ENCODE measurements at places on chromosomes 5 and 9.

DNA sequence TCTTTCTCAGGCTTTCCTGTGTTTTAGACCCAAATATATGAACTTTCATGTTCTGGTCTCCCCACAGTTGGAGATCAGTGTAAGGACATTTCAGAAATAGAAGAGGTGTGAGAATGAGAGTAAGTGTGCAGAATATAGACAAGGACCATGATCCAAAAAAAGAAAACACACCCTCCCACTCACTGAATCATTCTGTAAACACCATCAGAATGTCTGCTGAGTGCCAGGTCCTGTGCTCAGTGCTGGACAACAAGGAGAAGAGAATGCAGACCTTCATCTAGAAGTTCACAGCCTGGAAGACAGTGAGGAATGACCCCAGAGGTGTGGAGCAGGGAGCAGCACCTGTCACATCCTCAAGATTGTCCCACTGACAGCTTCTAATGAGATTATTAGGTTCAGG is 19.1 kb upstream of the SH3RF2 start:
- DNase-seq = no peak

DNA sequence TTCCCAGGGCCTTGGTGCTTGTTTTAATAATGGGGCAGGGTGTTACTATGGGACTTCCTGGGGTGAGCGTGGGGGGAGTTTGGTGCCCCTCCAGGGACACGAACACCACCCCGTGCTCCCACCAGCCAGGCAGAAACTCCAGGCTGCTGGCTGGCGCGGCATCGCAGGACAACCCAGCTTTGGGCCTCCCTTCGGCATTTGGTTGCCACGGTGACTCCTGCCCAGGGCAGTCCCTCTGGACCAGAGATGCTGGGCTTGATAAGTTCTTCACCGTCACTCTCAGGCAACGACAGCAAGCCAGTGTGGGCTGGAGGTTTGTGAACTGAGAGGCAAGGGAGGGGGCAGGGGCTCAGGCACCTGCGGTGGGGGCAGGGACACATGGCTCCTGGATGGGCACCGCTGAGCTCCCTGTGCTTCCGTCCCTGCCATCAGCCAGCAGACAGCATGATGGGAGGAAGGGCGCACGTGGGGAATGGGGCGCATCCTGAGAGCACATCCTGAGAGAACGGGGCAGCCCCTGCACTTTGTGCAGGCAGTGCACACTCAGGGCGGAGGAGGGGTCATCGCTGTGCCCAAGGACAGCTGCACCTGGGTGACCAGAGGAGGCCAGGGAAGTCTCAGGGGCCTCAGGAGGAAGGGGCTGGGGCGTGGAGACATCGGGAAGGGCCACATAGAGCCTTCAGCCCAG is 116.4 kb downstream of the RXRA start:
- DNase-seq = no peak

DNA sequence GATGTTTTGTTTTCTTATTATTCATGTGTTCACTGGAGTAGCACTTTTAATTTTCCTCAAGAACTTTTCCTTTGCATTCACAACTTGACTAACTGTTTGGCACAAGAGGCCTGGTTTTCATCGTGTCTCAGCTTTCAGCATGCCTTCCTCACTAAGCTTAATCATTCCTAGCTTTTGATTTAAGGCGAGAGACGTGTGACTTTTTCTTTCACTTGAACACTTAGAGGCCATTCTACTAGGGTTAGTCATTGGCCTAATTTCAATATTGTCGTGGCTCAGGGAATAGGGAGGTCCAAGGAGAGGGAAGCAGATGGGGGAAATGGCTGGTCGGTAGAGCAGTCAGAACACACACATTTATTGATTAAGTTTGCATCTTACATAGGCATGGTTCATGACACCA is 94.0 kb downstream of the ZNF462 start:
- DNase-seq = no peak

GRCh38 chr5:53008751-53009150 is 19.6 kb downstream of the ITGA2 start:
- DNase-seq = no peak

GRCh38 chr9:135924628-135925338 is 17.4 kb upstream of the CAMSAP1 start:
- DNase-seq = no peak

GRCh38 chr5:15069407-15069905 is 197.9 kb upstream of the ANKH start:
- no peak for DNase-seq

DNA sequence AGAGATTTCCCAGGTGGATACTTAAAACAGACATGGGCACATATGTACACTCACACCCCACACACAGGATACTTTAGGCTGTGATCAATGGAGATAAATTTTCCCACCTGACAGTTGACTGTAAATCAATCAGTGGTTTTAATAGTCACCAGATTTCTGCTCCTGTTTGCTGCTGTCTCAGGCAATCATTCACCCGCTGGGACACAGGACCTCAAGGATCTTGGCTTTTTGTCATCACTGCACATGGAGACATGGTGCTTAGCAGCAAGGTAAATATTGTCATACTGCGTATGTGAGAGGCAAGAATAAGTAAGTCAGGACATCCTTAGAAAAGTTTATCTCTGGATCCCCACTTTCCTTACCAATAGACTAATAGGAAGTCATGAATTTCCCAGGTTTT is 60.8 kb upstream of the KLF9 start:
- no peak for DNase-seq

GRCh38 chr9:84744195-84744594 is 74.7 kb downstream of the NTRK2 start:
- no peak for DNase-seq

DNA sequence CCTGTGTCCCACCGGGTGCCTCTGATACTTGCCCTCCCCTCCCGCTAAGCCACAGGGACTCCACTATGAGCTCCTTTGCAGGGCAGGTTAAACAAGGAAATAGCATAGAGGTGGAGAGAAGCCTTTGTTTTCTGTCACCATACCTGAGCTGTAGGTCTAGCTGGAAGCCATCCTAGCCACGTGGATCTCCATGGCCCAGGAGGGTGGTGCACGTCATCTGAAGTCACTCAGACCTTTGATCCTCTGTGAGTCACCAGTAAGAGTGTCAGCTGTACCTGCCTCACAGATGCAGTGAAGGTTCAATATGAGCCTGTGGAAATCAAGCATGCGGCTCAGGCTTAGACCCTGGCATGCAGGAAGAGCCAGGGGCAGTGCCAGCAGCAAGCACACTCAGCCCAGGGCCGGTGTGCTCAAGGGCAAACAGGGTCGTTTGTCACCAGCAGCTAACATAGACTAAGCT is 55.1 kb downstream of the ASS1 start:
- no peak for DNase-seq
